Stimulated activated CD8-positive, alpha-beta memory T cell treated with anti-CD3 and anti-CD28 coated beads, Interleukin-4, amount 100 ng/mL, for 1 hour (primary cell): ENCODE measurements at places on chromosomes 11 and 22.

GRCh38 chr11:1772270-1773130 lies 8.8 kb upstream of the CTSD start:
- DNase-seq: no peak

DNA sequence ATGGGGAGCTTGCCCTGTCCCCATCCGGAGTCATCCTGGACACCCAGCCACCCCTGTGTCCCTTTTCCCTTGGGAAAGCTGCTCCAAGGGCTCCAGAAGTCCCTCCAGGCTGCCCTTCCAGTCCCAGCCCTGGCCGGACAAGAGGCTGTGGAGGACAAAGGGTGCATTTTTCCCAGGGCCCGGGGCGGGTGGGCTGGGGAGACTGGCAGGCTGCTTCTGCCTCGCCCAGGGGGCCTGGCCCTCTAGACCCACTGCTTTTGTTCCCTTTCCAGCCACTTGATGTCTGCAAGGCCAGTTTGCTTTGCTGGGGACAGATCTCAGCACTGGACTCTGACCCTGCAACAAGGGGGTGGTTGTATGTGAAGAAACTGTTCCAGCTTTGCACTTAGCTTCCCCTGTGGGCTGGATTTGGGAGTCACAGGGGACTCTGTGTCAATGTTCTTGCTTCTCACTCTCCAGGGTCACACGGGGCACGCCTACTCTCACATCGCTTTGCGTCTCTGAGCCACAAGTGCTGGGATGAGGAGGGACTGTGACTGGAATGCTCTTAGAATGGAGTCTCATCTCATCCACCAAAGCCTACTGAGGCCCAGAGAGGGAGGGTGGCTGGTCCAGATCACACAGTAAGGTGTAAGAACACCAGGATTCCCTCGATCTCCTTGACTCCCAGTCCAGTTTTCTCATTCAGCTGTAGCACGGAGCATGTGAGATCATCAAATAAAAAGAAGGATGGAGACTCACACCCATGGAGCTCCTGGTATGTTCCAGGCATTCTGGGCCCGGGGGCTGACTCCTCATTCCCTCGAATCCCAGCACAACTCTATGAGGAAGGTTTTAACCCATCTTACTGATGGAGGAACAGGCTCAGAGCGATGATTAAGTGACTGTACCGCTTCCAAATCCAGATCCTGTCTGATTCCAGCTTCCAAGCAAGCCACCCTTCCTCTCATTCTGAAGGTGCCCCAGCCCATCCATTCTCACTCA lies 59.9 kb downstream of the FBXO7 start:
- DNase-seq: no peak

DNA sequence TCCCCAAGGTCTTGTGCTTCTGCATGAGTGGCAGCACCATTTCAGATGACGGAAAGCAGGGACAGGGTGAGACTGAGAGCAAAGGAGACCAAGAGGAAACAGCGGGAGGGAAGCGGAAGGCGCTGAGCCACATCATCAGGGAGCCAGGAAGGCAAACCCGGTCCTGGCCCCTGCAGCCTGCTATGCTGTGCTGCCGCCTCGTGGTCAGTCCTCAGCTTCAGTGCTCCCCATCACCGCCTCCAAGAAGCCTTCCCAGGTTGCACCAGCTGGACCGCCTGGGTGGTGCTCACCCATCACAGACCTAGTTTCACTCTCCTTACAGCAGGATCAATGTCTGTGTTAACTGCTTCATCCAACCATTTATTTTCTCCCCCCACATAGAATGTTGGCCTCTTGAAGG lies 73.0 kb upstream of the PHF21B start:
- no peak for DNase-seq

- DNase-seq: no peak
These were observed 15.9 kb downstream of the LSP1 start for GRCh38 chr11:1868636-1869291.

GRCh38 chr22:29817724-29818123 lies 20.4 kb downstream of the ASCC2 start:
- no peak for DNase-seq

DNA sequence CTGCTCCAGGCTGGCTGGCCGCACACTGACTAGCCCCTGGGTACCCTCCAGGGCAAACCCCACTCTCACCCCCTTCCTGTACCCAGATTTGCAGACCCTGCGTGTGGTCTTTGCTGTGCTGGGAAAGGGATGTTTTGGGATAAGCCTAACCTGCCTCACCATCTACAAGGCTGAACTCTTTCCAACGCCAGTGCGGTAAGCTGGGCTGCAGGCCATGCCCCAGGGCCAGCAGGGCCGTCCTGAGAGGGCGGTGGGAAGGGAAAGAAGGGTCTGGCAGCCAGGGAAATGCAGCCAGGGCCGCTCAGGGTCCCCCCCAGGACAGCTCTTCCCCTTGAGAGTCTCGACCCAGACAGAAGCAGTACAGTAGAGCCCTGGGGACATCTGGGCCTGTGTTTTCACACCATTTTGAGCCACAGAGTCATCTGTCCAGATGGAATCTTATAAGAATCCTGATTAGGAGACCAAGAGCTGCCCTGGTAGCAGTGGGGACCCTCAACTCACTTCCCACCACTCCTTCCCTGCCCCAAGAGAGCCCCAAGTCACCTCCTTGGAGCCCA lies 22.4 kb upstream of the SLC22A12 start:
- no peak for DNase-seq

- DNase-seq: no peak
These were observed 976.6 kb downstream of the FAM181B start for GRCh38 chr11:81756864-81757595.

DNA sequence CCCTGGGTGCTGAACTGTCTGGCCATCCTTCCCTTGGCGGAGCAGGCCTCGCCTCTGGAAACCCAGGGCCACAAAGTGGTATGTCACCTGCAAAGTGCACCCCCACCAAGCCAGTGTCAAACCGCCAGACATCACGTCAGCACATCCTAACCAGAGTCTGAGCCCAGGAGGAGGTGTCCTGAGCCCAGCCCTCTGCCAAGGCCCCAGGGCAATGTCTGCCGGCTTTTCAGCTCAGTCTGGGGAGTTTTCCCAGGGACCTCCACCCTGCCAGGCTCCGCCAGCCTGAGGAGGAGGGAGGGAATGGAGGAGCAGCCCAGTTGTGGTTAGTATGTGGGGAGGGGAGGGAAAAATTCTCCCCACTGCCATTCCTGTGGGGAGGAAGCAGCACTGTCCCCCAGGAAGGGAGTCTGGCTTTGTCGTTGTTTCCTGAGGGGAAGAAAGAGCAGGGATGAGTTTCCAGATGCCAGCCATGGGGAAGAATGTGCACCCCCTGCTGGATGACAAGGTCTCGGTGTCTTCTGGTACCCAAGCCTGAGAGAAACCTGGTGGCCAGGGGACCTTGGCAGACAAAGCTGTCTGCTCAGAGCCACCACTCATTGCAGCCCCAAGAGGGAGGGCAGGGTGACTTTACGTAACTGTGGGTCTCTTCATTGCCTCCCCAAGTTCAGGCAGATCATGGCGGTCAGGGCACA lies 81.4 kb upstream of the CD82 start:
- no peak for DNase-seq

DNA sequence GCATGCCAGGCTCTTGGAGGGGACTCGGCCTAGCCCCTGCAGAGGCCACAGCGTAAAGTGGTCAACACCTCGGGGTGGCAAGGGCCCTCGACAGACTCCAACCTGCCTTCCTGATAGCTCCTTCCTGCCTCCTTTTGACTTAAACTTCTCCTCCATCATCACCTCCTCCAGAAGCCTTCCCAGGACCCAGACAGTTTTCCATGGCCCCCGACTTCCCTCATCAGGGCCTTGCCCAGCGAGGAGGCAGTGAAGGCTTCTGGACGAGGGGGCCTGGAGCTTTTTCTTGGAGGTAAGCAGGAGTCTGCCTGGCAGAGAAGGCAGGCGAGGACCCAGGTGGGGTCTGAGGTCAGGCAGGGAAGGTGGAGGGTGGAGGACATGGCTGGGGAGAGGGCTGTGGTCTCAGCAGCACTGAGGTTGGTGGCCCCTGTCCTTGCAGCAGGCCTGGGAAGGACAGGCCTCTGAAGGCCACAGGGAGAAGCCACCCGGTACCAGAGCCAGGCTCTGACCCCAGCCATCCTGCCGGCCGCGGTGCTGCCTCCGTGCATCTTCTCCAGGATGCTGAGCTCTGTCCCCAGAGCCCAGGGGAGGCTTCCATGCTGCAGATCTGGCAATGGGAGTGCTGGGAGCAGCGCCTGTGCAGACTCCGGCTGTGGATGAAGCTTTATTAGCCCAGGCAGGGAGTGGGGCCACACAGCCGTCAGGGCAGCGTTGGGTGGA lies 81.4 kb downstream of the WNT7B start:
- DNase-seq: no peak

DNA sequence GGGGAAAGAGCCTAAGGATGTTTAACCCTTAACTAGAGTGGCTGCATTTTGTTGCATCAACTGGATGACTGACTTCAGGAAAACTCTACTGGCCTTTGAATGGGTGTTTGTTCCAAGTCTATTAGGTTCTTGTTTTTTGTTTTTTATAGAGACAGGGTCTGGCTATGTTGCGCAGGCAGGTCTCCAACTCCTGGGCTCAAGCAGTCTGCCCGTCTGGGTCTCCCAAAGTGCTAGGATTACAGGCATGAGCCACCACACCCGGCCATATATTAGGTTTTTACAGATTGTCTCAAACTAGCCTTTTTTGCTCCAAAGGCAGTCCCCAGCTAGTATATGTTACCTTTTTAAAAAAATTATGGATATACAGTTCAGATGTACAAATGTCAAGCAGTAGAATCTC lies 1.1 kb downstream of the SMARCB1 start:
- no peak for DNase-seq

DNA sequence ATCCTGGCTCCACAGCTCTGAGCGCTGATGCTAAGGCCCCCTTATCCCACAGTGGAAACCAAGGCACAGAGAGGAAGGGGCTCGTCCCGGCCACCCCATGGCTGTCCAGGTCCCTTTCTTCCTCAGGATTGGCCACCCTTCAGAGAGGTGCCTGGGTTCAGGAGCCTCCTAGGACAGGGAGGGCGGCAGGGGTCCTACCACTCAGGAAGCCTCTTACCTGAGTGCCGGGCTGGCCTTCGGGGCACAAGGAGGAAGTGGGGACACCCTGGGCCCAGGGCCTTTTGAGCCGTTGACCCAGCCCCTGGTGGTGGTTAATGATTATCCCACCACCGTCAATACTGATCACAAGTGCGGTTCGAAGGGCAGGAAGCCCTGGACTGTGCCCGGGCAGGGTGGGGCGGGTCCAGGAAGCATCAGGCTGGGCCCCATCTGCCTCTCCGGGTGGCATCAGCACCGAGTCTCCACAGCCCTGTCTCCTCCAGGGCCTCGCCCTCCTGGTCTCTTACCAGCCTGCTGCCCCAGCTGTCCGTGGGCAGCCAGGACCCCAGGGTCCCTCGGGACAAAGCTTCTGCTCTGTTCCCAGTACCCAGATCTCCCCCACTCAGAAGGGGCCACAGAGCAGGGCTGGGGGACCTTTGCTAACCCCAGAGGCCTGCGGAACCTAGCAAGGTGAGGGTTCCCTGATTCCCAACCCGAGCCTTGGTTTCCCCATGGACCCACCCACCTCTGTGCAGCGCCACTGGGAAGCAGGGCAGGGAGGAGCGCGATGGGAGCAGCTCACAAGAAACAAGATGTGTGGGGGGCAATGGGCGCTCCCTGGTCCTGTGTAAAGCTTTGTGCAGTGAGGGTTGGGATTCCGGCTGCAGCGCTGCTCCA lies 15.0 kb upstream of the EHD1 start:
- DNase-seq: no peak

- no peak for DNase-seq
These were observed 109.4 kb downstream of the GRIA4 start for GRCh38 chr11:105719073-105719822.

DNA sequence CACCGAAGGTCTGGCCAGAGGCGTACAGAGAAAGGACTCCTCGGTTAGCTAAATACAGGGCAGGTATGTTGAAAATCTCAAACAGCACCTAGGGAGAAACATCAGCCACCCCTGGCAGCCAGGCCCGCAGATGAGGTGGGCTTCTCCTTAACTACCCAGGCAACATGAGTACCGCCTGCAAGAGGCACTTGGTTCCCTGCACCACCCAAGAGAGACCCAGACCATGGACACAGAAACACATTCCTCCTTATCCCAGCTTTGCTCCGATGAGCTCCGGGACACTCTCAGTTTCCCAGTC lies 53.0 kb downstream of the DHCR7 start:
- no peak for DNase-seq

- DNase-seq: no peak
These were observed 147.4 kb downstream of the BBOX1 start for GRCh38 chr11:27187848-27188621.

DNA sequence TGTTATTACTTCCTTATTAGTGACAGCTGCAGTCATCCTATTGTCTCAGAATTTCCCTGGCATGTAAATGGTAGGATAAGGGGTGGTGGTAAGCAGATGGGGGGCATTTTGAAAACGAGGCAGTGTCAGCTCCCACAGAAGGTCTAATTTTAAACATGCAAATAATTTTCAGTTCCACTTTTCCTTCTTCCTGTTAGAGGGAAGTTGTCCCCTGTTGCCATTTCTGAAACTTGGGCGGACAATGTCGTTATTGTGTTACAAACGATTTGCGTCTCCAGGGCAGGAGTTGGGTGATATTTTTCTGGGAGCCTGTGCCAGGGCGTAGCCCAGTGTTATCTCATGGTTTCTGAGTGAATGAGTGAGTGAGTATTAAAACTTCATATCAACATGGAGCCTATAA lies 7.4 kb downstream of the PTPRJ start:
- no peak for DNase-seq

GRCh38 chr11:128965485-128965884 lies 22.8 kb upstream of the TP53AIP1 start:
- DNase-seq: no peak

DNA sequence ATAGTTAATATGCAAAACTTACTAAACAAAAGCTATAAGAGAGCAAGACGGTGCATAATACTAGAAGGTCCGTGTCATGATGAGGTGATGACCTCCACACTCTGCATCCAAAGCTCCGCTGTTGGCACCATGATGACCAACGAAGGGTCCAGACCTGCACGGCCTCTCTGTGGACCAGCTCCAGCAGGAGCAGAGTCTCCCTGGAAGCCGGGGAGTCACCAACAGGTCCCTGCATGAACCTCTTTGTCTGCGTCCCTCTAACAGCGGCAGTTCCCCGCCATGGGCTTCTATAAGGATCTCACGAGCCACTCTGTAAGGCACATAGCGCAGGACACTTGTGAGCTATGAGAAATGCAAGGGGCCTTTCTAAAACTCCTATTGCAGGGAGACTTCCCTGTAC lies 517.3 kb downstream of the BRD1 start:
- no peak for DNase-seq

DNA sequence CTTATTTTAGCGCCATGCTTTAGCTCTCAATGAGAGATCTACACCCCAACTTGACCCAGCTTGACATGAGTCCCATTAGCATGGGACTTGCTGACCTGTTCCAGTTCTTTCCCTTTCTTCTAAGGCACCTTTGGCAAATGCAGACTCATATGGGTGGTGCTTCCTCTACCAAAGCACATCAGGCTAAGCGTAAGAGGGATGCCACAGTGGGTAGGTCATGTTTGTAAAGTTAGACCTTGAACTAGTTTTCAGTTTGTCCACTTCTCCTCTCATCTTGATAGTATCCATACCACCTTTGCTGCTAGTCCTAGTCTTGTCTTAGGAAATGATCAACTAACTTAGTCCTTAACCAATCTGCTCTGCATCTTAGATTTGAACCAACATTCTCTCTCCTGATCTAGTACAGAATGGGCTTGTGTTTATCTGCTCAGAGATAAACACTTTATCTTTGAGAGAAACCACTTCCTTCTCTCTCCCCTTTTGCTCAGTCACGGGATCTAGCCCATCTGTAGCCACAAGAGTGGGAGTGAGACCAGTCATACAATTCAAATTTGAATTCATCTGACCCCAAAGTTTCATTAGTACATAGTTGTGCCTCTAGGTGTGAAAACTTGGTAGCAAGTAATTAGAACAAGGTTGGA lies 72.1 kb upstream of the CD44 start:
- no peak for DNase-seq
